ENCODE measurements at places on chromosomes 12 and 14.
A peak's percentile ranks its signal among the peaks of the same experiment; 100 is the strongest.

GRCh38 chr14:75752907-75753594, 92.0 kb downstream of the TTLL5 start:
- no peak for DNase-seq

DNA sequence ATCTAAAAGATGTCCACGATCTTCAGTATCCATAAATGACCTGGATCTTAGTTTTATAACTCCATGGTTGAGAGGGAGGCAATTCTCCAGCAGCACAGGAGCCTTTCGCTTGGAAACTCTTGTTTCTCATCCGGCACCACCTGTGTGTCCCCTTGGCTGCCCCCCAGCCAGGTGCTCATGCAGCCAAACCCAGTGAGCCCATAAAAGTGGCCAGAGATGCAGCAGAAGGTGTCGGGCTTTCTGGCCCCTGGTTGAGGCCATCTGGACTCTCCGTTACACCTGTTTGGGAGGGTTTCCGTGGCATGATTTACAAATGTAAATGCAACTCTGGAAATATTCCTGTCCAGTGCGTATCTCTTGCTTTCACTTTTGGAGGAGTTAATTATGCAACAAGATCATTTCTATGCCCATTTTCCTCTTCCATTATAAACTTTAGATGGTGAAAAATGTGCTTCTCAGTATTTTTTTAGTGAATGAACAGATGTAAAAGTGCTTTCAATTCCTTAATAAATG, 291.1 kb downstream of the DIO2 start:
- DNase-seq = no peak

- no peak for DNase-seq
These were observed 6.6 kb downstream of the BEGAIN start for GRCh38 chr14:100580316-100581227.

DNA sequence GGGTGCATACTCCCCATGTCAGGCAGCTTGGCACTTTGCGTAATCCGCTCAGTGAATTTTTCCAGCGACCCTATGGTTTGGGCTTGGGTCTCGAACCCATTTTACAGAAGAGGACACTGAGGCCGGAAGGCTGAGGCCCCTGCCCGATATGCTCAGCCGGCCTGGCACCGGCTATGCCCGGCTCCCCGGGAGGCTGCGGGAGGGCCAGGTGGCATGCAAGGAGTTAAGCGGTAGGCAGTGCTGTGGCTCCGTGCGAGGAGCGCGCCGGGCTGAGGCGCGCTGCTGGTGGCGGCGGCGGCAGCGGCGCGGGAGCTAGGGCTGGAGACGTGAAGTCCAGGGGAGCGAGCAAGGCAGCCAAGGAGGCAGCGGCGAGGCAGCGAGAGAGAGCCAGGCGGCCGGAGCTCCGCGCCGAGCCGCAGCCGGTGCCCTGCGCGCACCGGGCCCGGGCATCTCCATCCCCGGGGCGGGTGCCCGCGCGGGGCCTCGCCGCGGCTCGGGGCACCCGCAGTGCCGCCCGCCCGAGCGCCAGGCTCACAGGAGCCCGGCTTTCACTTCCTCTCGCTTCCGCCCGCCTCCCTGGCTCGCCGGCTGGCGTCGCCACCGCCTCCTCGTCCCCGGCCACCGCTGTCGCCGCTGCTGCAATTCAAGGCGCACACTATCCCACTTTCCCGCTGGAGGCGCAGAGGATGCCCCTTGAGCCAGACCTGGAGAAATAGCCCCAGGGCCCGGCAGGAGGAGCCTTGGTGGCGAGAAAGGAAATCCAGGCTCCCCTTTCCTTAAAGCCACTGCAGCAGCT, at the start of gene WSCD2:
WSCD2 (plus strand) TSS at position 272 of the 796 bp plus-strand sequence. CDS start 66,545 bp downstream, outside the sequence.
- DNase-seq = peak; percentile 87

DNA sequence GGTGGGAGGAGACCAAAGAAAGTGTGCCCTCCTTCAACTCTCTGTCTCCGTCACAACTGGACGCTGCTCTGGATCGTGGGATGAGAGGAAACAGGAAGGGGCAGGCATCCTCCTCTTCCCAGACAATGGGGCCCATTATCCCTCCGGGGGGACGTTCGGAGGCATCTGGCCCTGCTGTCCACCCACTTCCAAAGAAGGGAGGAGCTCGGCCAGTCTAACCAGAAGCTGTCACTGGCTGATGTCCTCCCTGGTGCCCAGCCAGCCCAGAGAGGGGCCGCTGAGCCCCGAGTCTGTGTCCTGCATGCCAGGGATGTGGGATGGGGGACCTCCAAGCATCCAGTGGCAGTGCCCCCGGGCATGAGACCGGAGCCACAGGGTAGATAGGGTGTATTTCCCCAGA, 39.8 kb upstream of the MEG3 start:
- no peak for DNase-seq

GRCh38 chr14:73260574-73260973, 23.3 kb downstream of the PAPLN start:
- DNase-seq = no peak

DNA sequence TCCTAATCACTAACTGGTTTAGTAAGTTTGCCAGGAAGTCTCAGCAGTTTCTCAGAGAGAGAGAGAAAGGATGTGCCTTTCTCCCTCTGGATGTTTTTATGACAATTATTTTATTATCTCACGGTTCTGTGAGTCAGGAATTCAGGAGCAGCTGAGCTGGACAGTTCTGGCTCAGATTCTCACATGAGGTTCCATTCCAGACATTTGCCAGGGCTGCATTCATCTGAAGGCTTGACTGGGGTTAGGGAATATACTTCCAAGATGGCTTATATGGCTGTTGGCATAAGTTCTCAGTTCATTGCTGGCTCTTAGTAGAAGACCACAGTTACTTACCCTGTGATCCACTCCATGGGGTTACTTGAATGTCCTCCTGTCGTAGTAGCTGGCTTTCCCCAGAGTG, 101.2 kb upstream of the ATF7IP start:
- no peak for DNase-seq

- no peak for DNase-seq
These were observed 6.3 kb downstream of the FRS2 start for GRCh38 chr12:69476276-69477017.

- DNase-seq = peak; percentile 19
These were observed 117.5 kb downstream of the ASCL4 start for GRCh38 chr12:107891967-107892366.

DNA sequence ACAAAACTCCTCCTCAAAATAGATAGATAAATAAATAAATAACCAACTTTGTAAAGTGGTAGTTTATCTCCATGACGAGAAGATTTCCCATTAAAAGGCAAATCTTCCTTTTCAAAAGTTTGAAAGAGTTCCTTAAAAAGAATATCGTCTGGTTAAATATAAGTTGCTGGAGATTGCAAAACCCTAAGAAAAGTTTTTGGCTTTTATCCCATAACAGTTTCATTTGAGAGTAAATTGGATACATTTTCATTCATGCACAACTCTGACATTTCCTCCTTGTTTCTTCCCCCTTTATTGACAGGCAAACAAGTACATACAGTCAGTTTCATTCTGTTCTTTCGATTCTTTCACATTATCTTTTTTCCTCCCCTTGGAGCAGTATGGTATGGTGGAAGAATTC, 45.4 kb upstream of the BTG1 start:
- DNase-seq = no peak
